Activated CD4-positive, alpha-beta T cell treated with anti-CD3 and anti-CD28 coated beads, Interleukin-2, amount 10 ng/mL, durations not matched to agents 24 days and 14 days (primary cell): ENCODE measurements at places on chromosomes 5 and 9. TPM values are rescaled to one million over a fixed set of nuclear protein-coding genes. Genes with fewer than 3 reads are reported as not detected.

- H3K4me1 ChIP-seq, result peaks cover 6% of the 10 kb centered on the region
- no peak overlapping the region for H3K4me3 ChIP-seq
- H3K27me3 ChIP-seq, result peaks cover 11% of the 10 kb centered on the region
- no peak overlapping the region for H3K27ac ChIP-seq
These were observed 27.4 kb upstream of the KCNMB1 start for GRCh38 chr5:170416526-170416925.

Gene PCDHB4
- not detected in 2 replicates for total RNA-seq

GRCh38 chr9:134179918-134180785, 15.8 kb upstream of the RNU6ATAC start:
- no peak overlapping the region for H3K4me3 ChIP-seq
- H3K27me3 ChIP-seq, result no peaks in the 10 kb centered on the region
- H3K36me3 ChIP-seq, result no peaks in the 10 kb centered on the region
- no peak overlapping the region for H3K27ac ChIP-seq

Gene TNFSF15
- 1.4 and 1.5 TPM in 2 replicates for total RNA-seq

DNA sequence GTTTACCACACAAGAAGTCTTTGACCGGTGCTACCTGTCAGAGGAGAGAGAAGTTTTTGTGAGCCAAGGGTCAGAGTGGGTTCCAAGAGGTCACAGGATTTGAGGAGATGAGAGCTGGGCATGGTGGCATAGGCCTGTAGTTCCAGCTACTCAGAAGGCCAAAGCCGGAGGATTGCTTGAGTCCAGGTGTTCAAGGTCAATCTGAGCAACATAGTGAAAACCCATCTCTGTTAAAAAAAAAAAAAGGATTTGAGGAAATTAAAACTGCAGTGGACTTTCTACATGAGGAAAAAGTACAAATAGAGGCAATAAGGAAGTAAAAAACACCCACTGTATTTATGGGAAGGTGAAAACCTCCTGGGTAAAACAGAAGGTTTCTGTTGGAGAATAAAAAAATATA, 63.8 kb downstream of the PHAX start:
- H3K27ac ChIP-seq, result no peak overlapping the region
- H3K36me3 ChIP-seq, result no peaks in the 10 kb centered on the region
- DNase-seq, result no peak
- no peak overlapping the region for H3K4me3 ChIP-seq
- peaks cover 6% of the 10 kb centered on the region for H3K4me1 ChIP-seq
- peaks cover 3% of the 10 kb centered on the region for H3K27me3 ChIP-seq

Gene UGT3A2
- total RNA-seq, result not detected in 2 replicates

- no peak overlapping the region for H3K27ac ChIP-seq
- H3K4me1 ChIP-seq, result peaks cover 9% of the 10 kb centered on the region
- H3K36me3 ChIP-seq, result peaks cover 46% of the 10 kb centered on the region
- DNase-seq, result no peak
- H3K4me3 ChIP-seq, result no peak overlapping the region
These were observed 21.1 kb downstream of the CLPTM1L start for GRCh38 chr5:1323803-1324173.

GRCh38 chr5:69043655-69043996, 50.2 kb upstream of the SLC30A5 start:
- H3K27me3 ChIP-seq, result no peaks in the 10 kb centered on the region
- H3K36me3 ChIP-seq, result peaks cover 2% of the 10 kb centered on the region
- DNase-seq, result no peak
- peaks cover 10% of the 10 kb centered on the region for H3K4me1 ChIP-seq

DNA sequence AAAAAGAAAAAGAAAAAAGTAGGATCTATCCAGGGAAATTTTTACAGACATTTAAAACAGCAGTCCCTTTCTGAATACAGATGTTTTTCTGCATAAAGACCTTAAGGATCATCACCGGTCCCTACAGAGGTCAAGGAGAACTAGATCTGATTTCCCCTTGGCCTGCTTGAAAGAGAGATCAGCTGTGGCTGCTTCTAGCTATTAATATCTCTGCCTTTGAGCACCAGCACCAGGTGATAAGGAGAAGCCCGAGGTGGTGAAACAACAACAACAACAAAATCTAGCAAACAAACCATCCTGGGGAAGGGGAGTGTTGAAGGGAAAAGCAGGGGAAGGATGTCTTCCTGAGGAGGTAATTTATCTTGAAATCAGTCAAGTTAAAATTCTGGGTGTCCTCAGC, 42.1 kb downstream of the ZNF366 start:
- peaks cover 5% of the 10 kb centered on the region for H3K4me1 ChIP-seq
- H3K36me3 ChIP-seq, result no peaks in the 10 kb centered on the region
- no peak overlapping the region for H3K27ac ChIP-seq
- DNase-seq, result no peak
- H3K27me3 ChIP-seq, result peaks cover 10% of the 10 kb centered on the region

- no peak overlapping the region for H3K4me3 ChIP-seq
- H3K4me1 ChIP-seq, result no peaks in the 10 kb centered on the region
- H3K27me3 ChIP-seq, result no peaks in the 10 kb centered on the region
- H3K27ac ChIP-seq, result no peak overlapping the region
- H3K36me3 ChIP-seq, result no peaks in the 10 kb centered on the region
These were observed 80.1 kb downstream of the EDIL3 start for GRCh38 chr5:84304599-84304998.

GRCh38 chr5:157219491-157220271, 39.0 kb downstream of the ITK start:
- peaks cover 88% of the 10 kb centered on the region for H3K36me3 ChIP-seq
- H3K27ac ChIP-seq, result peak overlapping the region; percentile 93
- H3K4me3 ChIP-seq, result peak overlapping the region; percentile 78
- no peaks in the 10 kb centered on the region for H3K27me3 ChIP-seq
- H3K4me1 ChIP-seq, result peaks cover 76% of the 10 kb centered on the region

DNA sequence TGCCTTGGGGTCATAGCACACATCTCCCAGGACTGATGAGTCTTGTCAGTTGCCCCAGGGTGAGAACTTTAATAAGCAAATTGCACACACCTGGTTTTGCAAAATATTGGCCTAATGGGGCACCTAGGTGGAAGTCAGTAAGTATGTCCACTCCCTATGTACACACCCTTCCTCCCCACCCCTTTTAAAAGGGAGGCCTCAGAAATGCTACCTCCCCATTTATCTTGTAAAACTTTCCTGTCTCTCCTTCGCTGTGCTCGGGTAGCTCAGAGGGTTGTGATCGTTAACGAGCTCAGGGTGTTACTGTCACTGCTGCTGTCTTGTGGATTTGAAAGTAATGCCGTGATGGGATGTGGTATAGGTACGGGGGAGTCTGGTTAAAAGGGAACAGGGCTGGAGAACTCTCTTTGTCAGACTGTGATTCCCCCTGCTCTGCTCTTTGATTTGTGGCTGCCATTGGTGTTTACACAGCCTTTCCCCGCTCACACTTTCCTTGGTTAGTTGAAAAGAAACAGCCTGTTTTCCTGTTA, 26.2 kb downstream of the ZNF462 start:
- no peaks in the 10 kb centered on the region for H3K36me3 ChIP-seq
- H3K27me3 ChIP-seq, result no peaks in the 10 kb centered on the region
- DNase-seq, result no peak
- H3K27ac ChIP-seq, result no peak overlapping the region
- H3K4me1 ChIP-seq, result no peaks in the 10 kb centered on the region
- no peak overlapping the region for H3K4me3 ChIP-seq

Gene ARHGEF28
- 0.14 TPM in 1 of 2 replicates, not detected in the other for total RNA-seq

- no peaks in the 10 kb centered on the region for H3K4me1 ChIP-seq
- no peaks in the 10 kb centered on the region for H3K36me3 ChIP-seq
- no peak for DNase-seq
- H3K27ac ChIP-seq, result no peak overlapping the region
- H3K4me3 ChIP-seq, result no peak overlapping the region
These were observed 121.8 kb downstream of the CAAP1 start for GRCh38 chr9:26770821-26771220.

Gene SPARC
- total RNA-seq, result not detected in 2 replicates

GRCh38 chr5:55451976-55452375, 82.8 kb downstream of the PLPP1 start:
- DNase-seq, result no peak
- peaks cover 49% of the 10 kb centered on the region for H3K36me3 ChIP-seq
- H3K27ac ChIP-seq, result no peak overlapping the region
- H3K4me3 ChIP-seq, result no peak overlapping the region

DNA sequence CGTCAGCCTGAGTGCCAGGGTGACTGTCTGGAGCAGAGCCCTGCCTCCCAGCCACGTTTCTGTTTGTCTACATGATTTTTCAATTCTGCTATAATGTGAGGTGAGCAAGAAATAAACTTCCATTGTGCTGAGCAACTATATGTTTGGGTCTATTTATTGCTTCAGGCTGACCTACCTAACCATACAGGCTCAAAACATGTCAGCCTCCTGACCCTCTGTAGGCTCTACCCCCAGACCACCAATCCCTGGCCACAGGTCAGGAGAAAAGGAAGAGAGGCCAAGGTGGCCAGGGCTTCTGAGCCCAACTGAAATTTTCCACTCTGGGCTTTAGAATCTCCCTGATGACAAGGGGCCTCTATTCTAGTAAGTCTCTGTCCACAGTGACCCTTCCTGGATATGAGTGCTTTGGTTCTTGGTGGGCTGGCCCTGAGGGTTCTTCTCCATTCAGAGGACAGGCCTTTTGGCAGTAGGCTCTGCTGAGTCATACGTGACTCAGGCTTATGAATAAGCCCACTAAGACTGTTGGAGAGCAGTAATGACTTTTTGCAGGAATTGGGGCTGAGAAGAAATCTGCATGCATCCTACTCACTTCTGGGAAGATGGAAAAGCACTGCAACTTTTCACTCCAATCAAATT, 117.2 kb upstream of the TBCA start:
- DNase-seq, result no peak
- no peak overlapping the region for H3K27ac ChIP-seq
- H3K36me3 ChIP-seq, result no peaks in the 10 kb centered on the region
- peaks cover 2% of the 10 kb centered on the region for H3K4me1 ChIP-seq

Gene NR2F1-AS1
- not detected in 2 replicates for total RNA-seq

DNA sequence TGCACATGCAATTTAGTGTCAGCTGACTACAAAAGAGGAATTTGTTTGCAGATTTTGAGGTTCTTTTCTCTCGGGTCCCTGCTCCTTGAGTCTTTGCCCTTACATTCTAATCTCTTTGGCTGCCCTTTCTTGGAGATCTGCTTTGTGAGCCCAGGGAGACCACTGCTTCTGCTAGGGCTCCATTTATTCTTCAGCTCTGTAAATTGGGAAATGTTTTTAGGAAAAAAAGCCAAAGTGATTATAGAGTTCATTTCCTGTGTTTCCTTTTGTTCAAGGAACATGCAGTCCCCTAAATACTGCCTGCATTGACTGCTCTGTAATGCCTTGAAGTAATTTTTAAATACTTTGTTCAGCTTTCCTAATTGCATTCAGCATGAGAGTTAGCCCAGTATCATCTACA, 197.4 kb downstream of the CSNK1G3 start:
- no peaks in the 10 kb centered on the region for H3K36me3 ChIP-seq
- no peak overlapping the region for H3K27ac ChIP-seq
- no peak overlapping the region for H3K4me3 ChIP-seq
- no peaks in the 10 kb centered on the region for H3K27me3 ChIP-seq
- H3K4me1 ChIP-seq, result no peaks in the 10 kb centered on the region

DNA sequence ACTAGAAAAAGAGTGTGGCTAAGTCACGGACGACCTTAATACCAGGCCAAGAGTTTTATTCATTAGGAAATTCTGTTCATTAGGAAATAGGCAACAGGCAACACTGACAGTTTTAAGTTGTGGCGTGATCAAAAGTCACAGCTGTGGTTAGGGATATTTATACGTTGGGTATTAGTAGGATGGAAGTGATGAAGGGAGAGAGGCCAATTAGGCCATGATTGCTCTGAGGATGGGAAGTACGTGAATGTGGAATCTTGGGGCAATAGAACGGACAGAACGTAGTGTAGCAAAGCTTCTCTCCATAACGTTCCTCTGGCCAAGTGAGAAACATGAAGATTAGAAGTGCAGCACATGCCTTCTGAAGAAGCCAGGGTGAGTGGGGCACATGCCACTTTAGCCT, 290.1 kb upstream of the ZNF608 start:
- H3K27ac ChIP-seq, result no peak overlapping the region
- H3K36me3 ChIP-seq, result no peaks in the 10 kb centered on the region
- H3K27me3 ChIP-seq, result no peaks in the 10 kb centered on the region
- no peak for DNase-seq

- DNase-seq, result no peak
- no peaks in the 10 kb centered on the region for H3K36me3 ChIP-seq
- no peaks in the 10 kb centered on the region for H3K4me1 ChIP-seq
- H3K4me3 ChIP-seq, result no peak overlapping the region
These were observed 20.5 kb downstream of the ABCA1 start for GRCh38 chr9:104907278-104907951.

GRCh38 chr9:130541533-130541932, 37.8 kb upstream of the FUBP3 start:
- H3K27me3 ChIP-seq, result peaks cover 32% of the 10 kb centered on the region
- no peak for DNase-seq
- peaks cover 2% of the 10 kb centered on the region for H3K4me1 ChIP-seq
- no peak overlapping the region for H3K4me3 ChIP-seq

Gene PCDHGA6
- total RNA-seq, result 0.31 and 0.54 TPM in 2 replicates

DNA sequence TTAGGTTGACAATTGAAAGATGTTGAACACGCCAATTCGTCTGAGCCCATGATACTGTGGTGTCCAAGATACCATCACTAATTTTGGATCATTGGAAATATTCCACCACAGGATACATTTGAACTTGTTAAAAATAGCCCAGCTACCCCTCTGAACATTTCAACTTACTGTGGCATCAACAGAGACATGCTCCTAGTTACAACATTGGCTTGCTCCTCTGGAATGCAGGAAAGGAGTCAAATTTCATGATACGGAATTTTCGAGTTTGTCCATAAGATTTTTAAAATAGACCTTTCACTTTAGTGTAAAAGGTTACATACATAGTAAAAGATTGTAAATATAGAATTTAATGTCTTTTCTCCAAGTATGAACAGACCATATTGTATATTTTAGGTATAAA, 12.8 kb downstream of the SEMA5A start:
- no peak overlapping the region for H3K27ac ChIP-seq
- H3K36me3 ChIP-seq, result no peaks in the 10 kb centered on the region
- DNase-seq, result no peak
- no peaks in the 10 kb centered on the region for H3K4me1 ChIP-seq

Gene SPINK13
- not detected in 2 replicates for total RNA-seq

GRCh38 chr5:136665331-136665730, 300.0 kb upstream of the TRPC7 start:
- H3K4me3 ChIP-seq, result no peak overlapping the region
- no peaks in the 10 kb centered on the region for H3K27me3 ChIP-seq
- H3K4me1 ChIP-seq, result no peaks in the 10 kb centered on the region

DNA sequence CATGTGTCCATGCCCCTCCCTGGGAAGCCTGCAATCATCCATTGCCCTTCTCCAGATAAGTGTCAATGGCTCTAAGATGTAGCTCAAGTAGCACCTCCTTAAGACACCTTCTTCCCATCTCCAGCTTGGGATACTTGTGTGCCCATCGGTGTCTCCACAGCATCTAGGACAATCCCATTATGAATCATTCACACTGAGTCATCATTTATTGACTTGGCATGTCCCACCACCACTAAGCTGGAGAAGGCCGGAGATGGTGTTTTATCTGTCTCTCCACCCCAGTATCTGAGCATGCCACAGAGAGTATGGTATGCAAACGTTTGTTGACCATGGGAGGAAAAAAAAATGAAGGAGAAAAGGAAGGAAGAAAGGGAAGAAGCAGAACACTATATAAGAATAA, 342.2 kb downstream of the TRIM32 start:
- no peaks in the 10 kb centered on the region for H3K36me3 ChIP-seq
- no peak overlapping the region for H3K27ac ChIP-seq
- no peak for DNase-seq
- H3K27me3 ChIP-seq, result no peaks in the 10 kb centered on the region

Gene FBN2
- not detected in 2 replicates for total RNA-seq

Gene C9
- not detected in 2 replicates for total RNA-seq

- no peak overlapping the region for H3K27ac ChIP-seq
- DNase-seq, result no peak
- no peak overlapping the region for H3K4me3 ChIP-seq
- H3K36me3 ChIP-seq, result peaks cover 34% of the 10 kb centered on the region
These were observed 8.8 kb downstream of the BBLN start for GRCh38 chr9:128168731-128169308.

Gene PCDHGA9
- 0.33 and 0.44 TPM in 2 replicates for total RNA-seq
